Brain microvascular endothelial cell (primary cell): ENCODE measurements at places on chromosomes 12 and 14.
A peak's percentile ranks its signal among the peaks of the same experiment; 100 is the strongest.

DNA sequence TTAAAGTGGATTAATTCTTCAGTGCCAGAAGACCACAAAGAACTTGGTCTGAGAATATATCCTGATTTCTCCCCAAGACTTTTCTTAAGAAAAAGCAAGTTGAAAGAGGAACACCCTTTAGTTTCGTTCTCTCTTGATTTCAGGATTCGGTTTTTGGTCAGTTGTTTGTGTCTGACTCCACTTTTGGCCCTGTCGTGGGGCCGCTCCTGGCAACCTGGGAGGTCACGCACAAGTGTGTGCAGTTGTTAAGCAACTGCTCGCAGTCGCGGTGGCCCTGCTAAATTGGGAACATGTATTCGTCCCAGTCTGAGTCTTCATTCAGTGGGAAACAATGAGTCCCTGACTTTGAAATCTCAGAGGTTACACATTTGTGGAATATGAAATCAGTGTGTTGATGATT is 68.7 kb downstream of the RGS6 start:
- no peak for DNase-seq

- no peak for DNase-seq
These were observed 277.4 kb downstream of the BCL11B start for GRCh38 chr14:98994561-98994960.

- no peak for DNase-seq
These were observed 84.6 kb downstream of the ITPR2 start for GRCh38 chr12:26748412-26748740.

DNA sequence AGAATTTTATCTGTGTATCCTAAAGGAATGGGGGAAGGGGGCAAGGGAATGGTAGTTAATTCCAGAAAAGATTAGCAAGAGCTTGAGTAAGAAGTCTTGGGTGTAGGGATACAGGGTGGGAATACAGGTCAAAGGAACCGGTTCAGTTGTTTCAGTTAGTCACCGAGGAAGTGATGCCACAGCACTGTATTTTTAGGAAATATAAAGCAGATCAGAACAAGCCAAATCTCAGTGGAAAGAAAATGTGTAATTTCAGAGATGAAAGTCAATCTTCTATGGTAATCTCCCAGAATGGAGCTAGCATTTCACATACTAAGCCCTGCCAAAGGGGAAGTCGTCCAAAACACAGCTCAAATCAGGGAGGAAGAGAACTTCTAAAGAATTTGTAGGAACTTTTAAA is 4.7 kb upstream of the TUBA1C start:
- peak; percentile 59 for DNase-seq

GRCh38 chr14:26730929-26731618 is 133.2 kb upstream of the NOVA1 start:
- no peak for DNase-seq

GRCh38 chr14:78363008-78363407 is 192.8 kb downstream of the NRXN3 start:
- DNase-seq = no peak

GRCh38 chr14:104200106-104200505 is 61.7 kb downstream of the KIF26A start:
- no peak for DNase-seq
